Liver (tissue), 10 donors: ENCODE measurements at places on chromosomes 12 and 14. TPM values are rescaled to one million over a fixed set of nuclear protein-coding genes. Genes with fewer than 3 reads are reported as not detected.

DNA sequence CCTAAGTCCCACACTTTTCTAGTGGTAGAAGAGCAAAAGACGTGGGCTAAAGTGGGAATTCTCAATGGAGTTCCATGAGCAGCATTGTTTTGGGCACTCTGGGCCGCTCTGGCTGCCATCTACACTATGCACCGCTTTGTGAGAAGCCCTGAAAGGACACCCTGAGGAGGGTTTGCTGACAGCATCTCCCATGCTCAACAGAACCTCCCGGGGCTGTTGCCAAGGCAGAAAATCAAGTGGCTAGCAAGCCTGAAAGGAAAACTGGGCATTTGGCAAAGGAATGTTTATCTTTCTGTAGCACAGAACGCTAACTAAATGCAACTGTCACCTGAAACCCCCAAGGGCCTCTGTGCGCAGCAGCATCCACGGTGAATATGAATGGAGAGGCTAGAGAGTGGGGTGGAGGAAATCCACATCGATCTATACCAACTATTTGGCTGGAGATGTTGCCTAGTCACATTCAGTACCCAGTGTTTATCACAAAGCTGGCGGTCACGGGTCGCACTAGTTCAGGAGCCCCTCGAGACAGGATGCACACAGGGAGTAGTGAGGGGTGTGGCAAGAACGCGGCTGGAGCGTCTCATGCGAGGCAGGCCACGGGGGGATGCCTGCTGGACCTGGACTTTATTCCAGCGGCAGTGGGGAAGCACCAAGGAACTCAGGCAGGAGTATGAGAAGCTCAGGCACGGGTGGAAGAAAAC is 14.2 kb downstream of the APPL2 start:
- no peaks in the 10 kb centered on the region for H3K27me3 ChIP-seq
- no peak for DNase-seq
- peaks cover 9% of the 10 kb centered on the region for H3K36me3 ChIP-seq
- no peak overlapping the region for H3K4me3 ChIP-seq
- no peaks in the 10 kb centered on the region for H3K4me1 ChIP-seq

- peaks cover 1% of the 10 kb centered on the region for H3K36me3 ChIP-seq
- peaks cover 3% of the 10 kb centered on the region for H3K4me1 ChIP-seq
- H3K27ac ChIP-seq: no peak overlapping the region
- no peaks in the 10 kb centered on the region for H3K27me3 ChIP-seq
- no peak for DNase-seq
Measured at GRCh38 chr12:79681008-79681590, 9.7 kb downstream of the PAWR start.

DNA sequence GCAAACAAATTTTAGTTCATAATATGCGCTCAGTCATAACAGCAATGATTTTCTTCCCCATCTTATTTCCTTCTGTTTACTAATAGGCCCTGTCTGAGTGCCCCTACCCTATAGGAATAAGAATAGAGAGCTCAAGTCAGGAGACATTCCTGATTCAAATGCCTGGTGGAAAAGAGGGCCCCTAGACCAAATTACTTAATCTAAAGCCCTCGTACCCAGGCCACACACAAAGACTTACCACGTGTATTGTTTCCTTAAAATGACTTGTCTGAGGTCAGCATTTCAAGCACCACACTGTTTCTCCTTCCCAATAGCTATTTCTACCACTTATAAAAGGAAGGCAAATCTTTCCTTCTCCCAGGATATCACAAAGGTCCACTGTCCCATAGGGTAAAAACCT is 314.9 kb upstream of the TMTC1 start:
- DNase-seq: no peak
- no peaks in the 10 kb centered on the region for H3K36me3 ChIP-seq
- H3K4me1 ChIP-seq: no peaks in the 10 kb centered on the region
- H3K27me3 ChIP-seq: peaks cover 2% of the 10 kb centered on the region
- no peak overlapping the region for H3K27ac ChIP-seq

DNA sequence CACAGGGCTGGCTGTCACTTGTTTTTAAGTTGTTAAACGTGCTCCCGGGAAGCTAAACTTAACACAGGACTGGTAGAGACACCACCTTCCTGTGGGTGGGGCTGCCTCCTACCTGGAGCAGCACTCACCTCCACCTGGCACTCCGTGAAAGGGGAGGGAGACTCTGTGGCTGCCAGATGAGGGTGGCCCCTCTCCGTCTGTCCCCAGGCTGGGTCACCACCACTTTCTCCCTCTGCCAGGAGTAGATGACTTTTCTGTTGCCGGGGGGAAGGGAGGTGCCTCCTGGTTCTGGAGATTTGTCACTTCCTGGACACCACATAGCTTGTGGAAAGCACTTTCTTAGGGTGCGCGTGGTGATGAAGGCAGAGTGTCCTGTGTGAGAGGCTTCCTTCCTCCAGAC is 81.3 kb downstream of the WDR20 start:
- H3K4me1 ChIP-seq: no peaks in the 10 kb centered on the region
- DNase-seq: no peak
- H3K4me3 ChIP-seq: no peak overlapping the region
- H3K27me3 ChIP-seq: no peaks in the 10 kb centered on the region
- H3K36me3 ChIP-seq: peaks cover 12% of the 10 kb centered on the region
- no peak overlapping the region for H3K27ac ChIP-seq

GRCh38 chr14:100076133-100076532 is 10.9 kb downstream of the EVL start:
- H3K4me1 ChIP-seq: no peaks in the 10 kb centered on the region
- DNase-seq: no peak
- no peaks in the 10 kb centered on the region for H3K27me3 ChIP-seq
- H3K27ac ChIP-seq: no peak overlapping the region

The ACSM4 gene
- total RNA-seq: not detected

The PIANP gene
- total RNA-seq: not detected
